ENCODE measurements at places on chromosomes 7 and 10.

DNA sequence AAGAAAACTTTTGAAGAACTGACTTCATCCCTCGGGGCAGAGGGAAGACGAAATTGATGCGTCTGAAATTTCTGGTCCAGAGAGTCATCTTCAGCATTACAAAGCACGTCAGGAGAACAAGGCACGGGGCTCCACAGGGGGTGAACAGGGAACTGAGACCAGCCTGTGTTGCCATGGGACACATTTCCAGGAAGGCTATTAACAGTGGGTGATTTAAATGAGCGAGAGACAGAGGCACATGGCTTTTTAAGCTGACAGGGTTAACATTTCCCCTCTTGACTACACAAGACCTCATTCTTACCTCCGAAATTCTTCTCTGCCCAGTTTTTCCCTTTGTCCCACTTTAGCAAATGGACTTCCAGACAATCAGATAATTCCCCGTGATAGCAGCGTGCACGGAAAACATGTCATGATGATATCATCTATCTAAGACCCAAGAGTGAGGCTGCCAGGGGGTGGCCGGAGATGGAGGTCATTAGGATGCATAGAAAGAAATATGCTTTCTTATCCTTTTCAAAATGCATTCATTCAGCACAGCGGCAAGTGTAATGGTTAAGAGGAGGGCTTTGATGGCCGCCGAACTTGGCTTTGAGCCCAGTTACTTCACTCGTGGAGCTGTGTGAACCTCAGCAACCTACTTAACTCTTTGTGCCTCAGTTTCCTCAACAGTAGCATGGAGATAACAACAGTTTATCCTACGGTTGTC, 248.0 kb downstream of the PRPF18 start:
- no peak for DNase-seq

GRCh38 chr10:33703501-33704213, 369.2 kb upstream of the NRP1 start:
- no peak for DNase-seq

- no peak for DNase-seq
Observed at GRCh38 chr10:16741540-16741939, 75.7 kb downstream of the RSU1 start.

- no peak for DNase-seq
Observed at GRCh38 chr7:13282377-13282980, 595.0 kb downstream of the ARL4A start.

DNA sequence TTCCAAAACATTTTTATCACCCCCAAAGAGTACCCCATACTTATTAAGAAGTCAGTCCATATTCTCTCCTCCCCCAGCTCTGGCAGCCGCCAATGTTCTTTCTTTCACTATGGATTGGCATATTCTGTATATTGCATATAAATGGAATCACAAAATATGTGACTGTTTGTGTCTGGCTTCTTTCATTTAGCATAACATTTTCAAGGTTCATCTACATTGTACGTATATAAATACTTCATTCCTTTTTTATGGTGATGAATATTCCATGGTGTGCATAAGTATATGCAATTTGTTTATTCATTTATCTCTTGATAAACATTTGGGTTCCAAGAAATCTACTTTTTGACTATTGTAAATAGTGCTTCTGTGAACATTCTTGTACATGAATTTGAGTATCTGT, 653.1 kb downstream of the XPNPEP1 start:
- DNase-seq = no peak

DNA sequence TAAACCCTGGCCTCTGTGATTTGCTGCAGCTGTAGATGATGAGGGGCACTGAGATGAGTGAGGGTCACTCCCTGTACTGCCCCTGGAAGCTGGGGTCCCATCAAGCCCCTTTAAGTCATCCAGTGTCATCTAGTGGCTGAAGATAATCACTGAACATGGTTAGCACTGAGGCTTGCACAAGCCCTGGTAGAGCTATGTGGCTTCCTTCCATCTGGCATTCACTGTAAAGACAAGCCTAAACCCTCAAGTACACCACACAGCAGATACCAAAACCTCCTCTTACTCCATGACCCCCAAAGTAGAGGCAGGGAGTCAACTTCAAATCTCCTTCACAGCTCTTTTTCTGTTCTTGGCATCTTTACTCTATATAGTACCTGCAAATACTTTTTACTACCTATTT, 72.7 kb upstream of the MRLN start:
- DNase-seq = no peak

GRCh38 chr10:90458054-90458453, 399.8 kb downstream of the HTR7 start:
- DNase-seq = no peak

- no peak for DNase-seq
Observed at GRCh38 chr7:28700096-28700495, 258.0 kb downstream of the TRIL start.

DNA sequence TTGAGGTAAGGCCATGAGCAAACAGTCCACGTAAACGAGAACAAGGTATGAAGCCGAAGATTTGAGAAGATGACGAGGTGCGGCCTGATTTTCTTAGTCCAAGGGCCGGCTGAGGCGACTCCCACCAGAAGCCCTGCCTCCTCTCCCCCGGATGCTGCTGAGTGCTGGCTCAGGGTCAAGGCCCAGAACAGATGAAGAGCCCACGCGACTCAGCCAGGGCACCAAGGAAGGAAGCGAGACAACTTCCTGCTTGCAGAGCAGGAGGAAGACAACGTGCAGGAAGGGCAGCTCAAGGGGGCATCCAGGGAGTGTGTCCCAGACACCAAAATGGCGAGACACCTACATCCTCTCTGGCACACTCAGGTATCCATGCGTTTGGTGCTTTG, 99.5 kb downstream of the CYTH3 start:
- no peak for DNase-seq

GRCh38 chr7:374706-375311, 84.8 kb downstream of the FOXL3 start:
- peak; percentile 12 for DNase-seq

DNA sequence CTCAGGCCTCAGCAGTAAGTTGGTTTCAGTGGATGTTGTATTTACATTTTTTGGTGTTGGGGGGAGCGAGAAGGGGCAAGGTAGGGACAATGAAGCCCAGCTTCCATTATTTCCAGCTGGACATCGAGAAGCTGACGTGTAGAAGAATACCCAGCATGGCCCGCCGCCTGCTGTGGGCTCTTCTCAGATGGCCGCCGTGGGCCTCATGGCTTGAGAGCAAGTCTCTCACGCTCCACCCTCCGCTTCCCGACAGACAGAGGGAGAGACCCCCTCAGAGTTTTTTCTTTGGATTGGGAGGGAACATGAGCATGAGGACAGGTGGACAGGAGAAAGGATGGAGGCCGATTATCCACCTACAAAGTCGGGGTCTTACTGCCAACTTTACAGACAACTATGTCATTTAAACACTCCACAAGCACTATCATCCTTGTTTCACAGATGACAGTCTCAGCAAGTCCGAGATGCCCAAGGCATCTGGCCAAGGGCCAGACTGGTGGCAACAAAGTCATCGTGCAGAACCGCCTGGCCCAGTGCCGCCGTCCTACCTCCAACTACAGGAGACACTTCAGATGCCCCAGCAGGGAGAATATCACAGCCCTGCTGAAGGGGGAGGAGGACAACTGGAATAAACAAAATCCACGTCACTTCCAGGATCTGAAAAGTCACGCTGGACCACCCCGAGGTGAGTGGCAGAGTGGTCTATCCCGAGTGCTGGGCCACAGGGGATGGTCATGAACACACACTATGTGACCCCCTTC, 195.9 kb downstream of the DIP2C start:
- DNase-seq = no peak

- no peak for DNase-seq
Observed at GRCh38 chr10:21810582-21811244, 192.8 kb downstream of the DNAJC1 start.

DNA sequence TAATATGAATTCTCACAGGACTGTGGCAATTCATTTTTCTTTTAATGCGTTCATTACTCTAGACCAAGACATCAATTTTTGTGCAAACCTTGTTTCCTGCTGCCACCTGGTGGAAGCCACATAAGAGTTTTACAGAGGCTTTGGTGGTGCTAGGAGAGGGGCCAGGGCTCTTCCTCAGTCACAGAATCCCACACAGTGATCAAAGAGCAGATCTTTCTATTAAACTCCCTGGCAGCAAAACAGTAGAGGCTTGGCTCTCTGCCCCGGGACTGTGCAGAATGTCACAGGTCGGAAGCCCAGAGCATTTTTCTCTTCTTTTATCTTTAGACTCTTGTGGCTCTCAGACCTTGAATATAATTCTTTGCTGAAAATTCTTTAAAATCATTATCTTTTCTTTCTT, 506.4 kb upstream of the C7orf33 start:
- DNase-seq = no peak

- DNase-seq = no peak
Observed at GRCh38 chr10:26832960-26833359, 27.8 kb downstream of the ABI1 start.

DNA sequence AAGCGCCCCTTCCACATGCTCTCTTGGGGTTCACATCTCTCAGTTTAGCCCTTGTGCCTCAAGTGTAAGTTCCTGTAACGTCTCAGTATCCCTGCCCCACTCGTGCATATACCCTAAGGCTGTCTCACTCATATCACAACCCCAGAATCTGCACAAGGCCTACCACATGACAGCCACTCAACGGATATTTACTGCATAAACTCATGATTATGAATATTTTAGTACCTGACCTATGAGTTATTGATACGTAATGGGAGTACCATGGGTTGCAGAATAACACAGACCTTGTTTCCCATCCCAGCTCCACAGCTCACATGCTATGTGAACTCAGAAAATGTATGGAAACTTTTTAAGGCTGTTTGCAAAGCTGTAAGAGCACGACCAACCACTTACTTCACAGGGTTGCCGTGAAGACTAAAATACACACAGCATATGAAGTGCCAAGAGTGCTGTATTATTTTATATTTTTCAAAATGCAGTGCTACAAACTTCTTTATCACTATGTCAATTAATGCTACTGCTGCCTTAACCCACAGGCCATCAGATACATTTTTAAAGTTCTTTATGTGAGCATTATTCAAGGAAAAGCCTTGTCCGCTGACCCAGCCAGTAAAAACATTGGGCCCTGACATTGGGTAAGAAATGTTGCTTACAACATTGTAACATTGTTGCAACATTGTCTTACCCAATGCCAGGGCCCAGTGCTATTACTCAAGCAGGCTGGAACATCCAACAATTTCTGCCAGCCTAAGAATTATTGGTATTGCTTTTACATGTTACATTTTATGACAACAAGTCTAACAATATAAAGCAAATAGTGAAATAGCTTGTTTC, 97.2 kb downstream of the JAZF1 start:
- DNase-seq = no peak

- DNase-seq = no peak
Observed at GRCh38 chr7:18013936-18014335, 13.7 kb downstream of the PRPS1L1 start.
